ENCODE measurements at places on chromosomes 2 and 18.

GRCh38 chr18:54672846-54673475 lies 81.9 kb downstream of the DYNAP start:
- no peak for DNase-seq

GRCh38 chr2:240288087-240288521 lies 147.4 kb upstream of the GPC1 start:
- DNase-seq: no peak

DNA sequence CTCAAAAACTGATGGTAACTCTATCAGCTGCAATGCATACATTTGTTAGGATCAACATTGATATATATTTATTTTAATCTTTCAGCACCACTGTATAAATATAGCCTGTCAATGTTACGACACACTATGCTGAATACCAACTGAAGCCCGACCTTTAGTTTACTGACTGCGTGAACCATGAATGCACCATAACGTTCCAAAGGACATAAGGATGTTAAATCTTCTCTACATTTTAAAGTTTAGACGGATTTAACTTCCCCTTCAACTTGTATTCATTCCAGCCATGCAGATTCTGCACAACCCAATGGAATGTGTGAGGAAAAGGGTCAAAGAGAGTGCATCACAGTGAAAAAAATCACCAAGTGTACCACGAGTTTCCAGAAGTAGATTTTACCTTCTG lies 489.5 kb downstream of the IRS1 start:
- DNase-seq: no peak

DNA sequence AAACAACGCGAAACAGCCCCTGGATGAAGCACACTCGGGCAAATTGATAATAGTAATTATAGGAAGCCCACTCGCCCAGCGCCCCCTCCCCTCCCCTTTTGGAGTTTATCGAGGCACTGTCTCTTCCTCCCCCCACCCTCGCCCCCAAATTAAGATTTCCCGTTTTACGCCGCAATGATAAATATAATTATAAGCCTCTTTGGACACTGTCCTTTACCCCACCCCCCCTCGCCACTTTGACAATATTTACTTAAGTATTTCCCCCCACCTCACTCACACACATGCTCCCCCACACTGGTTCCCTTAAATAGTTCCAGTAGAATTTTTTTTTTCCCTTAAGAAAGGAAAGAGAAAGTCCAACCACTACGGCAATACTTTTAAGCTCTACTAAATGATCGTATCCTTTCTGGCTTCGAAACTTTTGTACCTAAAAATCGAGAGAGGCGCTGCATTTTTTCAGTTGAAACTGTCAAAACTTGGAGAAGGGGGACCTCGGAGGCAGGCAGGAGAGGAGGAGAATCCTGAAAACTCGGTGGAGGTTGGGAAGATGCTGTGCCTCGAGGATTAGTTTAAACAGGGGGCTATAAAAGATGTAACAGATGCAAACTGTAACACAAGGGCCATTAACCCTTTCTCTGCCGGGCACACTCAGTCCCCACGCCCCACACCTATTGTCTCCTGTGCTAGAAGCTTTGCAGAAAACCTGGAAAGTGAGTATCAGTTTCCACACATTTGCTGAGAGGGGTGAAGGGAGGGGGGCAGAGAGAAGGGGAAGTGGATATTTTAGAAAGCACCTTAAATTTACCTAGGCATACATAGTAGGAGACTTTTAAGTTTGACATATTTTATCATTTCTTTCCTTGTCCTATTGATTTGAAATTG lies 1.8 kb downstream of the ZEB2 start:
- peak; percentile 59 for DNase-seq
